ENCODE measurements at places on chromosomes 2 and 18.

- no peak overlapping the region for H3K27ac ChIP-seq
- H3K4me3 ChIP-seq: no peak overlapping the region
- H3K36me3 ChIP-seq: no peaks in the 10 kb centered on the region
- H3K4me1 ChIP-seq: no peaks in the 10 kb centered on the region
These were observed 695.6 kb downstream of the TSN start for GRCh38 chr2:122451040-122451439.

DNA sequence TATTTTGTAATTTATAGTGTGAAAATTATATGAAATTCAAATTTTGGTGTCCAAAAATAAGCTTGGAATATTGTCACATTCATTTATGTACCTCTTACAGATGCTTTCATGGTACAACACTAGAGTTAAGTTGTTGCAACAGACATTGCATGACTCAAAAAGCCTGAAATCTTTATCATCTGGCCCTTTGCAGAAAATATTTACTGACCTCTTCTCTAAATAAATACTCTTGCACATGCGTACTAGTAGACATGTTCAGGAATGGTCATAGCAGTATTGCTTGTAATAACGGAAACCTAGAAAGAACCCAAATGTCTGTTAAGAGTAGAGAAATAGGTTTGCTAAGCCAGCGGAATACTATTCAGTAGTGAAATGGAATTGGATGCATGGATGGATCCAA, 60.4 kb downstream of the GALNT1 start:
- H3K4me3 ChIP-seq: no peak overlapping the region
- no peak for DNase-seq
- no peak overlapping the region for H3K27ac ChIP-seq

DNA sequence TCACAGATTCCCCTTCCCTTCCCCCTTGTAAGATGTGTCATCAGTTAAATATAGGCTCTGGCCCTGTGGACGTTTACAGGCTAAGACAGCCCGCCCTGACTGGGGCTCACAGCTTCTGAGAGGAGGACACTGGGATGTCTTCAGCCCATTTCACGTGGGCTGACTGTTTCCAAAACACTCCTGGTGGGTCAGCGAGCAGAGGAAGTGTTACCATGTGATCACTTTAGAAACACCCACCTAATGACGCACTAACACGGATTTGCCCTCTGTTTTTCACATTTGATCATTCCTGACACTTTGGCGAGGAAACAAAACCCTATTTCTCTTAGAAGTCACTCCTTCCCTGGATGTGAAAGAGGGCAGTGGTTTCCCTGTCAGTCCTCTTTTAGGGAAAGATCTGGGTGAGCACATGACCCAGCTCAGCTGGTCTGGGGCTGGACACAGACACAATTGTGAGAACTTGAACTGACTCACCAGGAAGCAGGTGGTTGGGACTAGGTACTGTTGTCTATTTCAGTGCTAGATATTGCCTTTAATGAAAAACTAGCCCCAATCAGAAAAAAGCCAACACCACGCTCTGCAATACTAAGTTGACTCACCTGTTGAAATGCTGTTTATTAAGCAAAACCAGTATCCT, 38.8 kb downstream of the BMP10 start:
- no peak overlapping the region for H3K4me3 ChIP-seq
- peaks cover 55% of the 10 kb centered on the region for H3K4me1 ChIP-seq
- peak; percentile 31 for DNase-seq
- no peaks in the 10 kb centered on the region for H3K27me3 ChIP-seq
- H3K36me3 ChIP-seq: no peaks in the 10 kb centered on the region
- peak overlapping the region; percentile 83 for H3K27ac ChIP-seq

- no peaks in the 10 kb centered on the region for H3K36me3 ChIP-seq
- H3K4me3 ChIP-seq: no peak overlapping the region
- no peaks in the 10 kb centered on the region for H3K27me3 ChIP-seq
- peak overlapping the region; percentile 50 for H3K27ac ChIP-seq
These were observed 106.5 kb upstream of the COL5A2 start for GRCh38 chr2:189285962-189286645.

GRCh38 chr18:59514203-59514602, 155.1 kb upstream of the LMAN1 start:
- peak overlapping the region; percentile 87 for H3K27ac ChIP-seq
- H3K4me3 ChIP-seq: no peak overlapping the region
- H3K36me3 ChIP-seq: no peaks in the 10 kb centered on the region
- peak; percentile 72 for DNase-seq
- peaks cover 61% of the 10 kb centered on the region for H3K4me1 ChIP-seq

GRCh38 chr2:24945907-24946306, 25.8 kb downstream of the DNAJC27 start:
- H3K36me3 ChIP-seq: peaks cover 40% of the 10 kb centered on the region
- H3K4me1 ChIP-seq: peaks cover 13% of the 10 kb centered on the region
- no peak overlapping the region for H3K4me3 ChIP-seq
- H3K27me3 ChIP-seq: no peaks in the 10 kb centered on the region
- no peak for DNase-seq
- no peak overlapping the region for H3K27ac ChIP-seq

- no peaks in the 10 kb centered on the region for H3K4me1 ChIP-seq
- H3K36me3 ChIP-seq: no peaks in the 10 kb centered on the region
- no peak for DNase-seq
These were observed 23.9 kb downstream of the SP5 start for GRCh38 chr2:170739048-170739447.

GRCh38 chr2:233369897-233370685, 15.8 kb downstream of the DGKD start:
- H3K27ac ChIP-seq: no peak overlapping the region
- DNase-seq: no peak
- H3K36me3 ChIP-seq: no peaks in the 10 kb centered on the region
- H3K4me1 ChIP-seq: peaks cover 16% of the 10 kb centered on the region
- H3K27me3 ChIP-seq: no peaks in the 10 kb centered on the region
- H3K4me3 ChIP-seq: no peak overlapping the region

DNA sequence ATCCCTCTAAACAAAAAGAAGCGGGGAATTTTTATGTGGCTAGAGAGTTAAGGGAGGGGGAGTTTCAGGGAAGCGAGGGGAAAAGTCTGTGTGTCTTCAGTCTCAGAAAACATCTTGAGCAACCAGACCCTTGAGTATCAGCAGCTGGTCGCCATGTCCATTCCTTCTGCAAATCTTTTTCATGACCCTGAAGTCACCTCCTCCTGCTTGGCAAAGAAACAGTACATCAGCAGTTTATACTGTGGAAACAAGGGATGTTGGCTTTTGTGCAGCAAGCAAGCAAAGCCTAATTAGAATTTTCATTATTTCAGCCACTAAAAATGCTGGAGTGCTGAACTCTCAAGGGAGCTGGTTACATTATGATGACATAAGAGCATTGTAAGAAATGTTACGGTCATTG, 187.4 kb upstream of the SLC8A1 start:
- H3K27me3 ChIP-seq: no peaks in the 10 kb centered on the region
- H3K4me3 ChIP-seq: no peak overlapping the region
- DNase-seq: peak; percentile 10
- H3K27ac ChIP-seq: no peak overlapping the region
- no peaks in the 10 kb centered on the region for H3K36me3 ChIP-seq
- no peaks in the 10 kb centered on the region for H3K4me1 ChIP-seq

DNA sequence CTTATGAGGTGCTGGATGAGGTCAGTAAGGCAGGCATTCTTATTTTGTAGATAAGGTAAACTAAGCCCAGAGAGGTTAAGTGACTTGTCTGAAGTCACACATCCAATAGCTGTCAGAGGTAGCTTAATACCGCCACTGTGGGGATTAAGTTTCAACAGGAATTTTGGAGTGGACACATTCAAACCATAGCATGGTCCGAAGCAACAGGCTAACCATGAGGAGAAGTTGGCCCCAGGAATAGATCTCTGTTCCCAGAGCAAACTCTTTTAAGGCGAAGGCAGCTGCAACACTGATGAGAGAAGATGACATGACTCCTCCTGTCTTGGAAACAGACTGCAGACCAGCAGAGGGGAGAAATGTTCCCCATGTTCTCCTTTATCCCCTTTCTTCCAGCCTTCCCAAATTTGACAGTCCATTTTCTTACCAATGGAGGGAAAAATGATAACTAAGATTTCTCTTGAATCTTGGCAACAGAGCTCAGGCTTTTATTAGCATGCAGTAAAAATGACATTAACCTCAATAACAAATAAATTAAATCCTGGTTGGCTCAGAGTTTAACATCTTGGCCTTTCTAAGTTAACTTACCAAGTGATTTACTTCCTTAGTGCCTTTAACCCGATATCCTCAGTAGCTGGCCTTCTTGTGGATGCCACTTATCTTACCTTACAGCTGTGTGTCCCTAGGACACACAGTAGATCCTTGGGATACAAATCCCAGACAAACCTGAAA, 67.9 kb upstream of the STPG4 start:
- H3K36me3 ChIP-seq: no peaks in the 10 kb centered on the region
- DNase-seq: no peak
- no peak overlapping the region for H3K4me3 ChIP-seq

- peaks cover 31% of the 10 kb centered on the region for H3K4me1 ChIP-seq
- no peak overlapping the region for H3K27ac ChIP-seq
- H3K36me3 ChIP-seq: peaks cover 6% of the 10 kb centered on the region
- H3K4me3 ChIP-seq: no peak overlapping the region
- DNase-seq: no peak
- peaks cover 2% of the 10 kb centered on the region for H3K27me3 ChIP-seq
These were observed 3.2 kb downstream of the CYP27A1 start for GRCh38 chr2:218785103-218785502.
